ENCODE measurements at places on chromosomes 13 and 19.

DNA sequence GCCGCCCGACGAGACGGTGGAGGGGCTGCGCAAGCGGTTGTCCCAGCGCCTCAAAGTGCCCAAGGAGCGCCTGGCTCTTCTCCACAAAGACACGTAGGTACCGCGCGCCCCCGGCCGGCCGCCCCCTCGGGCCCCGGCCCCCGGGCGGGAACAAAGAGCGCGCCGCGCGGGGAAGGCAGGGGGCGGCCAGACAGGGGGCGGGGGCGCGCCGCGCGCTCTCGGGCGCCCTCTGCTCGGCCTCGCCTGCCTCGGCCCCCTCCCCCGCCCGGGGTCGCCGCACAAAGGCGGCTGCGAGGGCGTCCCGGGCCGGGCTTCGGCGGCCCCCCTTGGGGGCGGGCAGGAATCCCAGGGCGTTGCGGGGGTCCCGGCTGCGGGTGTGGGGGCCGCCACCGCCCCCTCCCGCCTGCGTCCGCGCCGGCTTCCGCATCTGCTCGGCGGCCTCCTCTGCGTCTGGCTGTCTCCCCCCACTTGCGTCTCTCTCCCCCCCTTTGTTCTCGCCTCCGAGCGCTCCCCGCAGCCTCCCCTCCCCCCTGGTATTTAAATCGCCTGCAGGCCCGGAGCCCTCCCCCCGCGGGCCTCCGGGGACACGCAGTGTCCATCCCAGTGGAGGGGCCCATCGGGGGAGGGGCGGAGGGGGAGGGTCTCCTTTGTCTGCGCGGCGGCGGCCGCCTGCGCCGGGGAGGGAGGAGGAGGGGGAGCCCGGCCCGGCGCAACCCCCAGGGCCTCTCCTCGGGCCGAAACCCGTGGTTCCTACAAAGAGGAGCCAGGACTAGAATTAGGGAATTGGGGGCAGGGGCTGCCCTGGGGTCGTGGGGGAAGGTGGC lies 2.3 kb downstream of the MIDN start:
- ATAC-seq = no peak

GRCh38 chr19:48158210-48158790 lies 11.8 kb downstream of the LIG1 start:
- no peak for ATAC-seq

GRCh38 chr13:49319551-49319950 lies 71.8 kb downstream of the CDADC1 start:
- ATAC-seq = no peak

- ATAC-seq = no peak
Observed at GRCh38 chr13:60260440-60260839, 96.7 kb upstream of the DIAPH3 start.

GRCh38 chr13:82687884-82688283 lies 1194.4 kb downstream of the SLITRK1 start:
- ATAC-seq = no peak

DNA sequence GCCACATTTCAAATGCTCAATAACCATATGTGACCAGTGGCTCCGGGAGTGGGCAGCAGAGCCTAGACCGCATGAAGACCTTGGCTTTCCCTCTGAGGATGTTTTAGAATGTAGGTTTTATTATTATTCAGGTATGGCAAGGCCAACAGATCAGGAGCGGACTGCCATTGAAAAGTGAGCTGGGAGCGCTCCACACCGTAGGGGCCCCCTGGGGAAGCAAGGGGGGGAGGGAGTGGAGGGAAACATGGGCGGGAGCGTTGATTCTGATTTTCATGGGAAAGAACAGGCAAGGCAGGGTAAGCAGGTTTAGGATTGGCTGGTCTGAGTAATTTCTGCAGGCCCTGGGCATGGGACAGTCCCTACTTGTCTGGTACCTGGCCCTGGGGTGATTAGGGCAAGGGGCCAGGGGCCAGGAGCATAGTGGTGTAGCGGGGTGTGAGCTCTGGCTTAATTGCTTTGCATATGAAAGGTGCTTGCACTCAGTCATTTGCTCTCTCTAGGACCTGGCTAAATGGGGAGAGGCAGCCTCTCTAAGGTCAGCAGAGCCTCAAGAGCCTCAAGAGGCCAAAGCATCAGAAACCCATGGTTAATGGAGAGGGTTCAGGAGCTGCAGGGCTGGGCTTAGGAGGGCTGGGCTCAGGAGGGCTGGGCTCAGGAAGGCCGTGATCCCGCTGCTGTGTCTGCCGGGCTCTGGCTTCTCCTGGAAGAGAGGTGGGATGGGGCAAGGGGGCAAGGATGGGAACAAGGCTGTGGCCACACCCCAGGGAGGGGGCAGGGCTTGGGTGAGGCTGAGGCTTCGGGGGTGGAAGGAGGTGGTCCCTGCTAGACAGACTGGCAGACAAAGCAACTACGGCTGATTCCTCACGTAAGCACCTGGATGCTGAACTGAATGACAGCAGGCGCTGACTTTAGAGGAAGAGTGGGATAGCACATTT lies 82.0 kb upstream of the WASF3 start:
- no peak for ATAC-seq

GRCh38 chr13:39616087-39616694 lies 13.2 kb upstream of the LHFPL6 start:
- ATAC-seq = peak; percentile 58

DNA sequence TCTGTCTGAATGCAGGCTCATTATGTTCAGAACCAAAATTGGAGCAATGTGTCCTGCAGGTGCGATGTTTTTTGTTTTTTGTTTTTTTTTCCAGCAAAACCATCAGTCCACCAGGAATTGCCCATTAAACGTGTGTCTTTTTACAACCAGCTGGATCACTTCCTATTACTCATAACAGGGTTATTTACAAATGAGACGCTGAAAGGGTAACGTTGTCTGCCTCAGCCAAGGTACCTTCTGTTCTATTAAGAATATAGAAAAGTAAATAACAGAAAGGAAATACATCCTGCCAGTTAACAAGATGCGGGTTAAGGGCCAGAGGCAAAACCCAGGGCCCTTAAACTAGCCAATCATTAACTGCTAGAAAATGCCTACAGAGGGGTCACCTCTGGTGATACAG lies 590.4 kb downstream of the TBC1D4 start:
- no peak for ATAC-seq

GRCh38 chr13:25927363-25927762 lies 124.5 kb downstream of the SHISA2 start:
- ATAC-seq = no peak

- no peak for ATAC-seq
Observed at GRCh38 chr13:76641056-76641455, 245.1 kb downstream of the KCTD12 start.

DNA sequence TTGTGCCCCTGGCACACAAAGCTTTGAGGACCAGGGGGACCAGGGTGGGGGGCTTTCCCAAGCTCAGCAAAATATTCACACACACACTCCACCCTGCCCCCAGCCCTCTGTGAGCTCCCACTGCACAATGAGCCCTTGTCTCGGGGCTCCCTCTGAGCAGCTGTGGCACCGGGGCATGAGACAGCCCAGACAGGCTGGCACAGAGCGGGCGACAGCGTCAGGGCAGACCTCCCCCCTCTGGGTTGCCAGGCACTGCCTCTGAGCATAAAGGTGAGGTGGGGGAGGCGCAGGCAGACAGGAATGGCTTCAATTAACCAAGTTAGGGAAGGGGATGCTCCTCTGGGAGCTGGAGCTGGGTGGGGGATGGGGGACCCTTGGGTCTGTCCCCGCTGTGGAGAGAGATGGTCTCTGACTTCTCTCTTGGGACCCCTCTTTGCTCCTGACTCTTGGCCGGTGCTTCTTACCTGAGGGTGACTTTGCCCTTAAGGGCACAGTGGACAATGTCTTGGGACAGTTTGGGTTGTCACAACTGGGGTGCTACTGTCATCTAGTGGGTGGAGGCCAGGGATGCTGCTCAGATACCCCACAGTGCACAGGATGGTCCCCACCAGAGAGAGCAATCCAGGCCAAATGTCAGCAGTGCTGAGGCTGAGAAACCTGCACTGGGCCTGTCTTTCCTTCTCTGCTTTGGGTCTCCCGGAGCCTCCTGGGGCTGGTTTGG lies 30.3 kb downstream of the LYL1 start:
- ATAC-seq = no peak

DNA sequence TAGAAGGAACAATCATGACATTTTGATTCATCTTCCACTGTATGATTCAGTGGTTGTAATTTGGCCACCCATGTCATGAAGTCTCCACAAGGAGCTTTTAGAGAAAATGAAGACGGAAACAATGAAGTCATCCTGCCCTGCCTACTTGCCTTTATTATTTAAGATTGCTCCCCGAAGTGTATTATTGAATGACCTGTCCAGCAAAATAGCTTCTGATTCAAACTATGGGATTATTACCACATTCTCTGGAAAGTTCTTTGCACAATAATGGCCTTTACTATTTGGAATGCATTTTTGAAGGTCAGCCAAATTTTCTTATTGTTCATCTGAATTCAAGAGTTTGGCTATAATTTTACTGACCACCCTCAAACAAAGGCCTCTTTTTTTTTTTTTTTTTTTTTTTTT lies 77.8 kb upstream of the RFC3 start:
- no peak for ATAC-seq

- ATAC-seq = no peak
Observed at GRCh38 chr19:56161534-56161933, 14.3 kb upstream of the GALP start.

DNA sequence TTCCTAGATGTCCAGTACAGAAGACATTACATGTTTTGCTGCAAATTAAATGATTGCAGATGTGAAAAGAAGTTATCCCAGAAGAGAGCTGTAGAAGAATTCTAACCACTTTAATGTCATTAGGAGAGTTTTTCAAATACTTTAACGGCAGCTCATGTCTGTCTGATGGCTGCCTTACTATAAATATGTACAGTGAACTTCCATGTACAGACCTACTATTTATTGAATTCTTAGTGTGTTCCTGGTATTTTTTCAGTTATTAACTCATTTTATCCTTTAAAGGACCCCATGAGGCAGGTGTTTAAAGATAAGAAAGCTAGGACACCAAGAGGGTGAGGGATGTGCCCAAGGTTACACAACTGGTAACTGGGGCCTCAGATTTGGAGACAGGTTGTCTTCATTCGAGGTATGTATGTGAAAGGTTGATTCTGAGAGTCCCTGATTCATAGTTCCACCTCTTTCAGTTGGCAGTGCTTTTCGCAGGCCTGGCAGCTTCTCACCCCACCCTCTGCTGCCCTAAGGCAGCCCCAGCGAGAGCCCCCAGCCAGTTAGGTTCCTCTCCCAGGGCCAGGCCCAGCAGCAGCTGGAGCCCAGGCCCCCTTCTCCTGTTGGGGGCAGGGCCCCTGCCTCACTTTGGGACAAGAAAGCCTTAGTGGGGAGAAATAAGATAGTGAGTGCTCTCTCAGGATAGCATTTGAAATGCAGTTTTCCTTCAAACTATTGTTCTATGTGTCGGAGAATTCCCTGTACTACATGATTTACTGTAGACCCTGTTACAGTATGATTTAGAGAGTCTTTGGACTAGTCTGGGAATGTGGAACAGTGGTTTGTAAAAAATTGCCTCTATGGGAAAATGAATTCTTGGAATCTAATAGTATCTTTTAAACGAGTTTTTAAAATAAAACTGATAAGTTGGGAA lies 67.7 kb upstream of the TEX29 start:
- ATAC-seq = no peak

GRCh38 chr13:48804821-48805601 lies 151.3 kb downstream of the CYSLTR2 start:
- peak; percentile 68 for ATAC-seq
